Panc1 (cell line): ENCODE measurements at places on chromosomes 6 and 20. TPM values are rescaled to one million over a fixed set of nuclear protein-coding genes. Genes with fewer than 3 reads are reported as not detected.

The BPIFB2 gene
- total RNA-seq = not detected

The PROCR gene
- 38.0 TPM for total RNA-seq

The ZBP1 gene
- not detected for total RNA-seq

DNA sequence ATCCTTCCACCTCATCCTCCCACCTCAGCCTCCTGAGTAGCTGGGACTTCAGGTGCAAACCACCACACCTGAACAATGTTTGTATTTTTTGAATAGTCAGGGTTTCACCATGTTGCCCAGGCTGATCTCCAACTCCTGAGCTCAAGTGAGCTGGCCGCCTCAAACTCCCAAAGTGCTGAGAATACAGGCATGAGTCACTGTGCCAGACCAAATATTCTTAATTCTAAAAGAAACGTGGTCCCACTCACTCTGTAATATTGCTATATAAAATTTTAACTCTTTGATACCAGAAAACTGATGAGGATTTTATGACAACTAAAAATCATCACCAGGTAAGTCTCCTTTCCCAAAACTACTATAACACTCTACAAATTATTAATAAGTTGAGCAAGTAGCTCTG, 716.8 kb upstream of the GJE1 start:
- no peaks in the 10 kb centered on the region for H3K4me1 ChIP-seq
- H3K4me3 ChIP-seq = no peak overlapping the region
- no peak for DNase-seq
- no peaks in the 10 kb centered on the region for H3K36me3 ChIP-seq
- no peaks in the 10 kb centered on the region for H3K27me3 ChIP-seq

DNA sequence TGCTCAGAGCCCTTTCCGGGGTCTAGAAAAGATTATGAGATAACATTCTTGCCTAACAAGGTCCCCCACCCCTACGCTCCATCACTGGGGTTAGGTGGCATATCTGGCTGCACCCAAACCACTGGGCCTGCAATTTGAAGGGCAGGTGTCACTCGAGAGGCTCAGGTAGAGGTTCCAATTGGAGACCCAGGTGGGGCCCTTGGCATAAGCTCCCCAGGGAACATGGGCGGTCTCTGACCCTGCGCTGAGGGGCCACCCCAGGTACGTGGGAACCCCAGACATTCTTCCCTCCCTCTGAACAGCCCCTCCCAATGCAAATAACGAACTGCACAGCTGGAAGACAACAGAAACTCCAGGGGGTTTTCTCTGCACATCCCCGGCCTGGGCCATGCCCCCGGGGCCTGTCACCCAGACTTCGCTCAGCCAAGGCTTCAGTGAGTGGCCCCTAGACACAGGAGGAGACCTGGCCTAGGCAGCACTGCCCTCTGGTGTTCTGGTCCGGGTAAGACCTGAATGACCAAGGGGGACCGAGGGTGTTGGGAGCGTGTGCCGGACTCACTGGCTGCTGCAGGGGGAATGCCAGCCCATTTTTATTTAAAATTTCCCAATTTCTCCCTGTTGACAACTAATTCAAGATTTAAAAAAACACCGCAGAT, 47.5 kb downstream of the DSTN start:
- DNase-seq = peak; percentile 13
- H3K4me3 ChIP-seq = no peak overlapping the region
- H3K27me3 ChIP-seq = no peaks in the 10 kb centered on the region
- H3K4me1 ChIP-seq = peaks cover 32% of the 10 kb centered on the region
- H3K27ac ChIP-seq = no peak overlapping the region

DNA sequence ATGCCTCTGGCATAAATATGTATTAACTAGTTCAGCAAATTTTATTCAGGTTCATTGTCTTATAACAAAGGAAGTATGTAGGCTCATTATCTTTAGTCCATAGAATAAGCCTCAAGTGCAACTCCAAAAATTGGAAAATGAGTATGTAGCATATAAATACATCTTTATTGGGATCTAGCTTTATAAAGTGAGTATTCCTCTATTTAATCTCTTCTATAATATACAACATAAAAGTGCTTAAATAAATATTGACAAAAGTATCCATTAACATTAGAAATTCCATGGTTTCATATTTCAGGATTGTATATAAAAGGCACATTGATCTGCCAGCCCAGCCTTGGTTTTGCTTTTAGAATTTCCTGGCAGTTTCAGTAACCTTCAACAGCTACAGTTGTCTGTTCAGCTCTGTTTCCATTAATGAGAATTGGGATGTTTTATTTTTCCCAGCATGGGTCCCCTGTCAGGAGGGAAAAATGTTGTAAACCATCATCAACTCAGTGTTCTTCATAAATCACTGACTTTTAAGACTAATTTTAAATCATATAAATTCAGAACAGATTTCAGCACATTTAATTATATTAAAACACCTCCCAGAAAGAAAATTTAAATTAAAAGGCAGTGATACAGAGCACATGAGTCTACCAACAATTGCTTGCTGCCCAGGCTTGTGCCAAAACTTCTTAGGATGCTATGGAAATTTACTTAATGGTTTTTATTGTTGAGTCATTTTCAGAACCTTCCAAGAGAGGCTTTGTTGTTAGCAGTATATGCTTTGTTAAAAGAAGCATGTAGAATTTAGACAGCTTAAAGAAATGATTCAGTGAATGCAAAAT, 119.7 kb downstream of the ADGRG6 start:
- H3K4me3 ChIP-seq = no peak overlapping the region
- peaks cover 4% of the 10 kb centered on the region; the same call in 1 of the 2 replicates for H3K4me1 ChIP-seq
- no peak overlapping the region for H3K27ac ChIP-seq
- H3K36me3 ChIP-seq = peaks cover 35% of the 10 kb centered on the region

GRCh38 chr6:79377047-79377446, 142.6 kb upstream of the HMGN3 start:
- no peak overlapping the region for H3K4me3 ChIP-seq
- no peaks in the 10 kb centered on the region for H3K4me1 ChIP-seq
- no peaks in the 10 kb centered on the region; the same call in 1 of the 2 replicates for H3K27me3 ChIP-seq
- H3K27ac ChIP-seq = no peak overlapping the region
- no peaks in the 10 kb centered on the region for H3K36me3 ChIP-seq
- DNase-seq = no peak

DNA sequence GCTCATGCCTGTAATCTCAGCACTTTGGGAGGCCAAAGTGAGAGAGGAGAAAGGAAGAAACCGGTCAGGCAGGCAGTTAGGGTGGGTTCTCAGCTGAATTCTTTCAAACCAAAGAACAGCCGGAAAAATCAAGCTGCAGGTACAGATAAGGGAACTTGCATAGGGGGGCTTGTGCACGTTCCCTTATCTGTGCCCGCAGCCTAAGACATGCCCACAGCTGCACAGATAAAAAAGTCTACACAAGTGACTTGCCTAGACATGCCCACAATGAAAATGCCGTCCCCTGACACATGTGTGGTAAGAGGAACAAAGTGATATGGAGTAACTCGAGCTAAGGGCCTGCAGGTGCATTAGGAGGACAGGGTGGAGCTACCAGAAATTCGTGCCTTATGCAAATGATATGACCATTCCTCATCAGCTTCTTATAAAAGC, 175.8 kb upstream of the SALL4 start:
- no peak for DNase-seq
- H3K4me1 ChIP-seq = no peaks in the 10 kb centered on the region
- H3K27ac ChIP-seq = no peak overlapping the region
- H3K36me3 ChIP-seq = no peaks in the 10 kb centered on the region
